Suppressor macrophage treated with lipopolysaccharide for 4 hours (primary cell): ENCODE measurements at places on chromosomes 6 and 20.

- DNase-seq: no peak
Measured at GRCh38 chr6:32439139-32439538, 548 bp upstream of the HLA-DRA start.

DNA sequence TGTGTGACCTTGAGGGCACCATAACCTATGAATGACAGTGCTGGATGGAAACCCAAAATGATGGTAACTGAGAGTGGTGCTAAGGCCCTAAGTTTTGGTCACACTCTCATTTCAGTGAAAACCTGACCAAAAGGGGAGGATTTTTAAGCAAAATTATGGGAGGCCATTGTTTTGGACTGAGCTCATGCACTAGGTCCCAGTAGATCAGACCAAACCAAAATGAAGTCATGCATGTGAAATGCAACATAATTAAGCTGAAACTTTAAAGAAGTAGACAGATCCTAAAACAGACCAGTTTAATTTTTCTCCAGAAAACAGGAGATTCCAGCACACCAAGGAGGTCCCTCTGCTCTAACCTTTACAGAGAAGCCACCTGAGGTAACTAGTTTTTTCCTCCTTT, 24.0 kb upstream of the THBS2 start:
- DNase-seq: no peak

GRCh38 chr6:168022488-168023321, 25.2 kb downstream of the KIF25 start:
- DNase-seq: no peak

DNA sequence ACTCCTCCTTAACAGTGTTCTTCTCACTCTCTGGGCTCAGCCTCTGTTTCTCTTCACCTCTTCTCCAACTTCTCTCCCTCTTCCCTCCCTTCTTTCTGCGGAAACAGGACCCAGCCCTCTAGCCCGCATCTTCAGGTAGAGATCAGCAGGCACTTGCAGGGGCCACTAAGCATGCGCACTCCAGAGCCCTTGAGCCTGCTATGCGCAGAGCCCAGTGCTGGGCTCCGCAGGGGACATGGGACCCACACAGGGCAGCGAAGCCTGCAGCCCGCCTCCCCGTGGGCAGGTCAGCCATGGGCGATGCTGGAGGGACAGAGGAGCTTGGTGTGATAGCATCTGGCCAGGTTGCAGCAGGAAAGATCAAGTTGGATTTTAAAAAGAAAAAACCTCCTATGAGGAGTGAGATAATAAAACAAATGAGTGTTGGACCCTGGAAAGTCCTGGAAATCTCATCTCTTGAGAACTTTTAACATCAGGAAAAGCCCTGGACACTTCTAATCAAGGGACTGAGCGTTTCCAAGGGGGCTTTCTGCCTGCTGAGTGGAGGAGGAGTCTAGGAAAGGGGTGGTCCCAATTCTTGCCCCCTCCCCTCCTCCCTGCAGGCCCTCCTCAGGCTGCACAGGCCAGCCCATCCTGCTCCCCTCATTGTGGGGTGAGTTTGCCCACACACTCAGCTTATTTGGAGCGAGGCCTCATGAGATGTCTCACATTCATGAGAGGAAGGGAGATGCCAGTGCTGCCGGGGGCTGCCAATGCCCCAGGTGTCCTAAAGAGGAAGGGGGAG, 71.9 kb downstream of the MDGA1 start:
- DNase-seq: no peak

- DNase-seq: peak; percentile 29
Measured at GRCh38 chr6:5524110-5524509, 262.8 kb downstream of the FARS2 start.

DNA sequence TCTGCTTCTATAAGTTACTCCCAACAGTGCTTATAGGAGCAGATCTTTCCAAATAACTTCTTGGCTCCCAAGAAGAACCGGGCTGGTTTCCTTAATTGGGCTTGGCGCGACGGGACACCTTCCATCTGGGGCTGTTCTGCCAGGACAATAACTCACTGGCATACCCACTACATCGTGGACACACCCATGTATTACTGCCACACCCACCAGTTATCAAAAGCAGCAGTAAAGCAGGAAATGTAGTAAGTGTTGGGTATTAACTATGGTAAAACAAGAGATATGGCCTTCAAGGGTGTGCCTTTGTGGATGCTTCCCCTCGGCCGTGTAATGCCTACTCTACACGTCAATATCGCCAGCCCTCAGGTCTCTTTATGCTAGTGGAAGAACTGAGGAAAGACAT, 24.7 kb downstream of the CNKSR3 start:
- no peak for DNase-seq

DNA sequence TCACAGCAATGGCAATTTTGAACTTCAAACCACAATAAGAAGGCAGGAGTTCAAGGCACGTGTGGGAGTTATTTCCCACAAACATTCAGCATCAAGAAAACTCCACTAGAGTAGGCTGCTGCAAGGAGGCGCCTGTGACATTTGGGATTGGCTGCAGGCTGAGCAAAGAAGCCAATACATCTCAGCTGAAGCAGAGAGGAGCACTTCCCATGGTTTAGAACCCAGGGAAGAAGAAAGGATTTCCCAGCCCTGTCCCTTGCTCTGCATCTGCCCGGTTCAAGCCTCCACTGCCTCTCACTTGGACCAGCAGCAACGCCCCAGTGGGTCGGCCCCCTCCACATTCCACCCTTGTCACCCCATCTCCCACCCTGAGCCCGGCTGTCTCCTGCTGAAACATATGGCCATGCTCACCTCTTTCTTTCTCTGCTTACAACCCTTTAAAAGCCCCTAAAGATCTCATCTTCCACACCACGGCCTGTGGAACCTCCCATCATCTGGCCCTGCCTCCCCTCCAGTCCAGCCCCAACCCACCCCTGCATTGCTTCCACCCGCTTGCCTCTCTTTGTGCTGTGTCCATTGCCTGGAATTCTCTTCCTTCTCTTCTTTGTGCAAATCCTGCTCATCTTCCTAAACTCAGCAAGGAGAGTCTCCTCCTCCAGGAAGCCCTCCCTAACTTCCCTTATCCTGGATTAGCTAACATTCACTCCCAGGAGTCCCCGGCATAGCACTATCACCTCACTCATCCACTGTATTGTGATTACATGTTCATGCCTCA, 128.3 kb downstream of the ANKRD60 start:
- no peak for DNase-seq

DNA sequence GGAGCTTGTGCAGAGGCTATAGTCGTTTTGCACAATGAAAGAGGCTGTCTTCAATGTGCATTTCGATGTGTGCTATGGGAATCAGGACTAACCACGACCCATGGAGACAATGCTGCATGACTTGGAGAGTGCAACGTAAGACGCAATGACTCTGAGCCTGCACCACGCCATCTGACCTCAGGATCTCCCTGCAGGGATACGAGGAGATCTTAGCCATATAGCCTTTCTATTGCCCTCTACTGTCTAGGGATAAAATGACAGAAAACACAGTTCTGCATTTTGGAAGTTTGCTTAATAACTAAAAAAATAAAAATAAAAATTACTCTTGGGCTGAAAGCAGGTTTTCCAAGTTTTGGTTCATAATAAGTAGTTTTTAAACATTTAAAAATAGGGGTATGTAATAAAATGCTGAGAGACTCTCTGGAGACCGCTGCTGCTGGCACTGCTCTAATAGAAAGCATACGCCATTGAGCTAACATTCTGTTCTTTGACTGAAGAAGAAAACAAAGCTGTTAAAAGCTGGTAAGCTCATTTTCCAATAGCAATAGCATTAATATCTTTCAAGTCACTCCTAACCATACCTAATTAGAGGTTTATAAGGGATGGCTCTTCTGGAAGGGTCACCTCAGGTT, 87.2 kb downstream of the PDE7B start:
- DNase-seq: peak; percentile 28

DNA sequence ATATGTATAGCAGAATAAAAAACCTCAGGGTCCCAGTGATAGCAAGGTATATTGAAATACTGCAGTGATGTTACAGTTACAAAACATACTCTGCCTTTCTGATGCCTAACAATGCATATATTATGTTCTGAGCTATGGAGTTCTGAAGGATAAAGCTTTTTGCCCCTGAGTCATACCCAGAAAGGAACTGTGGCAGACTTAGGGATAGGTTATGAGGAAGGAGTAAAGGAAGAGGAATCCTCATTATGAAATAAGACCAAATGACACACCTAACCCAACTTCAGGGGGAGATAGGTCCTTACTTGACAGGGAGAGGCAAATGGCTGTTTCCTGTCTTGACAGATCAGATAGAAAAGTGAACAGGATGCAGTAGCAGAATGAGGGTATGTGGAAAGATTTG, 940.6 kb upstream of the FLRT3 start:
- no peak for DNase-seq

- no peak for DNase-seq
Measured at GRCh38 chr6:158638324-158638854, 6.2 kb downstream of the DYNLT1 start.

DNA sequence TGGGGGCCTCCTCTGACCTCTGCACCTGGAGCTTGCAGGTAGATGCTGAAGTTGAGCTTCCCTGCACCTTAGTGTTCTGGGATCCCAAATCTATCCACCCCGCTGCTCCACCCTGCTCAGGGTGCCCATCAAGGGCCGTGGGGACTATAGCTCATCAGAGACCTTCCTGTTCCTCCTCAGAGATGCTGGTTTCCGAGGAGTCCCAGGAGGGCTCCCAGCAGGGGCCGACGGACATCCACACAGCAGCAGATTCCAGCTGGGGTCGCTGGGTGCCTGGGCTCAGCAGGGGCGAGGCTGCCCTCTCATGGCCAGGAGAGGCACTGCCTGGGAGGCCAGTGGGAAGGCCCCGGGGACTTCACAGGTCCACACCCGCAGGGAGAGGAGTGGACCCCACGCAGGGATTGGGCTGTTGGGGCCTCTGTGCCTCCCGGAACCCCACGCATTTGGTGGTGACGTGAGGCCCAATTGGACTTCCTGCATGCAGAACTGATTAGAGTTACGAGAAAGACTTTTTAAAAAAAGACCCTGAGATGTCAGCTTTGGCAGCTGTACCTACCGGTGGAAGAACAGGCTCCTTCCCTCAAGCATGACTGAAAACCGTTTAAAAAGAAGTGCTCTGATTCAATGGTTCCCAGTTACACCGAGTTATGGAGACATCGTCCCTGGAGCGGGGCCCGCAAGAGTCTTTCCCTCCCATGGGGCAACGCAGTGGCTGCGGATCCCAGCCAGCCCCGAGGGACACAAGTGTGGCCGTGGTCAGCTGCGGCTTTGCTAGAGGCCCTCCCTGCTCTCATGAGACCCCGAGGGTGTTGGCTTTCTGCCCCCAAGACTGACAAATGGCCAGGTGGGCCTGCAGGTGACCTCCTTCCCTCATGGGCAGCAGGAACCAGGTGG, 25.3 kb upstream of the SLCO4A1 start:
- peak; percentile 93 for DNase-seq

DNA sequence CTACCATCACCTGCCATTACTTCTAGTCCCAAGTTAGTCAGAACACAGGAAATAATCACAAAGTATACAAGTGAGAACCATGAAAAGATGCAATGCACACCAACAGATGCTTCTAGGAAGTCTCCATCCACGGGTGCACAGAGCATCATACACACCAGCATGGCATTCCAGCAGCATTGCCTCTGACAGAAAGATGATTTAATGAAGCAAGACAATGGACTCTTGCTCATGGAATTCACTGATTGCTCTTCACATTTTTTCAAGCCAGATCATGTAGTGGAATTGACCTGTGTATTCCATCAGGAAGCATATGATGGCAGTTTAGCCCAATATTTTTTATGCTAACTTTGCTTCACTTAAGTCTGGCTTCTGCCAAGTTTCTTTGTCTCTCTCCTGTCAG, 406.3 kb upstream of the RGS17 start:
- DNase-seq: no peak

GRCh38 chr6:161128230-161128629, 136.7 kb downstream of the MAP3K4 start:
- DNase-seq: no peak
